ENCODE measurements at places on chromosomes 4 and X. TPM values are rescaled to one million over a fixed set of nuclear protein-coding genes. Genes with fewer than 3 reads are reported as not detected.

DNA sequence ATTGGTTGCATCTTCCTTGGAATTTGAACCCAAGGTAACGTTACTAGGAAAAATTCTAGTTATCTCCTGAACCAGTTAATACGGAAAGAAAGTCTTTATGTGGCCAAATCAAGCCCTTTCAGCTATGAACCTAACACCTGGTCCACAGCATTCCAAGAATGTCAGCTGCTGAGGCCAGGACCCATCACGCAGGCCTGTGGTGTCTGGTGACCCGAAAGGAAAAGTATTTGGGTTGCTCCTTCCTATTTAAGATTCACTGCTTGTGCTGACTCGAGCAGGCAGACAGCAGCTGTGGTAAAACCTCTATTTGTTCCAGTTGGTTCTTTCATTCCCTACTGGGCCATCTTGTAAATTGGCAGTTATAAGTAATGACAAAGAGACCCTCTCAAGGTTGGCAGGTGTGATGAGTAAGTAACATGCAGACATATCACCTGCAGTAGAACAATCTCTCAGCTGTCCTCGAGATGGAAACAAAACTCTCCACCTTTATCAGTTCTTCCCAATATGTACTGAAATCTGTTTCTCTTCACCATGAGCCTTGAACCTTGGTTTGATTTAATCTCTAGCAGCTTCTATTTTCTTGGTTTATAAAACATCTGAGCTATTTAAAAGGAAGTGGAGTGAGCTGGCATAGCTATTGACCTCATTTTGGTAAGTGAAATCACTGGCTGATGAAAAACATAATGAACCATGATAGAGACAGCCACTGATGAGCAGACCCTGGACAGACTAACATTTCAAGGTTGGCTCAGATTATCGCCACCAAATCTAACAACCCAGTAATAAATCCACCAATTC, 182.1 kb upstream of the SMIM31 start:
- DNase-seq = no peak
- H3K4me1 ChIP-seq = no peaks in the 10 kb centered on the region
- no peak overlapping the region for H3K4me3 ChIP-seq
- no peaks in the 10 kb centered on the region for H3K27me3 ChIP-seq

DNA sequence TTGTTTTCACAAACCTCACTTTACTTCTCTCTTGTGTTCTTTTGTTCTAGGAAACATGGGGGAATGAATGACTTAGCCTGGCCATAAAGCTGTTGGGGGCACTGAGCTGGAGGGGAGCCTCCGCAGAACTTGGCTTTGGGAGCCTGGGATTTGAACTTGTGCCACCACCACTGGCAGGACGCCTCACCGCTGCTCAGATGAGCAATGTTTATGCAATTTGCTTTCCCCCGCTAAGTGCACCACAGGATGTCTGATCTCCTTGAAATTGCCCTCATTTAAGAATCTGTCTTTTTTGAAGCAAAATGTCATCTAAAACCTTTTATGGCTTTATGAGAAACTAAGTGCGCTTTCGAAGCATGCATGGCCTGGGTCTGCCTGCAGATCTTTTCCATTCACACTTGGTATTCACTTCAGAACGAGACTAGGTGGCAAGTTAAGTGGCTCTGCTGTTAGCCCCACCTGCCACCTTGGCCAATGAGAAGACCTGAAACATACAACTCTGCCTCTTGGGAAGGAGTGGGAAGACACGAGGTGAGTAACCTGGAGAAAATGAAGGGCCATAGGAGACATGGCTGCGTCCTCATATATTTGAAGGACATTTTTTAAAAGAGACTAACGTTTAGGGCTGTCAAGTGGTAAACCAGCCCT, 119.3 kb downstream of the LDB2 start:
- H3K27me3 ChIP-seq = no peaks in the 10 kb centered on the region
- peaks cover 4% of the 10 kb centered on the region for H3K36me3 ChIP-seq
- peaks cover 22% of the 10 kb centered on the region for H3K4me1 ChIP-seq

DNA sequence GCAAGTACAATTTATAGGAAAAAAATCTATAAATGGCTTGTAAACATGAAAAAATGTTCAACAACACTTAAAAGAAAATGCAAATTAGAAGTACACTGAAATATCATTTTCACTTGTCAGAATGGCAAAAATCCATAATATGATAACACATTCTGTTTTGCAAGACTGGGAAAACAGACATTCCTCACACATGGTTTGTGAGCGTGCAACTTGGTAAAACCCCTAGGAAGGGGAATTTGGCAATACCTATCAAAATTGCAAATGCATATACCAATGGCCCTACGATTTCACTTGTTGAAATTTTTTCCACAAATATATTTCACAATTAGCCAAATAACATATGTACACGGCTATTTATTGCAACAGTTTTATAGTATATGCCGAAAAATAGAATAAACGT, 31.4 kb downstream of the TBC1D9 start:
- no peak for DNase-seq
- no peak overlapping the region for H3K27ac ChIP-seq
- no peaks in the 10 kb centered on the region for H3K27me3 ChIP-seq
- no peak overlapping the region for H3K4me3 ChIP-seq

DNA sequence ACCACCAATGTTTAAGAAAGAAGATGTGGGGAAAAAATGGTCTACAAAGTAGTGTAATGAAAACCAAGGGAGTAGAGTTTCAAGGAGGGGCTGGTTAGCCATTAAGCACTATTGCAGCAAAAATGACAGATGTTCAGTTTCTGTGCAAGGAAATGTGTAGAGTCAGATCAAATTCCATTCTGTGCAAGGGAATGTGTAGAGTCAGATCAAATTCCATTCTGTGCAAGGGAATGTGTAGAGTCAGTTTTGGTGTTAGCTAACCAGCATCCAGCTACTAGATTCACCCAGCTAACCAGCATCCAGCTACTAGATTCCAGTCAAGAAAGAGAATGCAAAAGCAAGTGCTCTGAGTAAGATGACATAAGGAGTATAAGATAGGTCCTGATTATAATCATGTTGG, 208.8 kb downstream of the COX18 start:
- no peak overlapping the region for H3K27ac ChIP-seq
- H3K27me3 ChIP-seq = no peaks in the 10 kb centered on the region
- no peak for DNase-seq
- H3K4me1 ChIP-seq = no peaks in the 10 kb centered on the region
- H3K36me3 ChIP-seq = no peaks in the 10 kb centered on the region

DNA sequence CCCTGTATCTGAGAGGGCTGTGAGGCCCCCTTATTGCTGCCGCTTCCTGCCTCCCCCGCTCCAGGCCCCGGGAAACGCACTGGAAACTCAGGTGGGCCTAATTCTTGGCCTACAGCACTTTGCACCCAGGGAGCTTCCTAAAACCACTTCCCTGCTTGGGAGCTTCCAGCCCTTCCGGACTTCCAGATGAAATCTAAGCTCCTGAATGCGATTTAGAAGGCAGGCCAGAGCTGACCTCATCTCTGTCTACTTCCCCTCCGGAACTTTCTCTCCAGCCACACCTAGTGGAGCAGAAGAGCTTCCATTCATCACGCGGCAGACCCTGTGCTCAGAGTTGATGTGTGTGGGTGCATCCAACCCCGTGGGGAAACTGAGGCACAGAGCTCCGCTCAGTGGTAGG, 84.2 kb downstream of the SORCS2 start:
- peaks cover 21% of the 10 kb centered on the region for H3K4me1 ChIP-seq
- H3K4me3 ChIP-seq = no peak overlapping the region
- H3K36me3 ChIP-seq = no peaks in the 10 kb centered on the region
- H3K27ac ChIP-seq = no peak overlapping the region
- H3K27me3 ChIP-seq = peaks cover 2% of the 10 kb centered on the region

- no peak overlapping the region for H3K27ac ChIP-seq
- H3K4me3 ChIP-seq = no peak overlapping the region
- peaks cover 3% of the 10 kb centered on the region for H3K36me3 ChIP-seq
- H3K27me3 ChIP-seq = no peaks in the 10 kb centered on the region
- DNase-seq = no peak
- no peaks in the 10 kb centered on the region for H3K4me1 ChIP-seq
Observed at GRCh38 chr4:110032603-110033002, 119.9 kb downstream of the EGF start.

- no peak for DNase-seq
- H3K27me3 ChIP-seq = no peaks in the 10 kb centered on the region
- H3K36me3 ChIP-seq = no peaks in the 10 kb centered on the region
- H3K4me3 ChIP-seq = no peak overlapping the region
- H3K27ac ChIP-seq = no peak overlapping the region
- H3K4me1 ChIP-seq = no peaks in the 10 kb centered on the region
Observed at GRCh38 chr4:106355193-106355592, 13.4 kb downstream of the GIMD1 start.

GRCh38 chr4:82473621-82474164, 43.3 kb downstream of the ENOPH1 start:
- H3K27me3 ChIP-seq = no peaks in the 10 kb centered on the region
- no peak for DNase-seq
- no peak overlapping the region for H3K27ac ChIP-seq
- H3K36me3 ChIP-seq = peaks cover 3% of the 10 kb centered on the region

DNA sequence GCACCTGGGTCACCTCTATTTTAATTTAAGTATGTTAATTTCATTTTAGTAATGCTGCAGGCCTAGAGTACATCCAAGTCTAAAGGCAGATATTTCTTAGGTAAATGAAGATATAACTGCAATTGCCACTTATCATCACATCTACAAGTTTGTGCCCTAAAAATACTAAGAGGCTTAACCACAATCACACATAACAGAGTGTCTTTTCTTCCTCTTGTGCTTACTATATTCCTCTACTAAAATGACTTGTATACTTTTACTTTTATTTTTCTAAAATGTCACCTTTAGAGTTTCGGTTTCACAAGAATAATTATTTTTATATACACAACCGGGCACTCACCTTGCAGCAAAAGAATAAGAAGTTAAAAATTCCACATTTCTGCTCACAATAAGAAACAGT, 77.9 kb downstream of the EFHC2 start:
- DNase-seq = no peak
- no peak overlapping the region for H3K4me3 ChIP-seq
- H3K36me3 ChIP-seq = peaks cover 2% of the 10 kb centered on the region

DNA sequence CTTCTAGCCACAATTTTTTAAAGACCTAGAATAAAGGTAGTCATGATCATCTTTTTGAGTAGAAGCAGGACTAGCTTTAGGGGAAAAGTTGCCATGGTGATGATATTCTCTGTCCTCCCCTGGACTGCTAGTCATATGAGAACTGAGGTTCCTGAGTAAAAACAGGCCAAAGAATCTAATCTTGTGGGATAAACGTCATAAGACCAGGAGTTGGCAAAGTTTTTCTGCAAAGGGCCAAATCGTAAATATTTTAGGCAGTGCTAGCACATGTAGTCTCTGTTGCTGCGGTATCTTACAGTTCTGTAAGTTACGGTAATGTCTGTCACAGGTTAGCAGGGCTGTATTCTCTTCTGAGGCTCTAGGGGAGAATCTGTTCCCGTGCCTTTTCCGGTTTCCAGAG, 3.4 kb downstream of the PRPS2 start:
- peaks cover 5% of the 10 kb centered on the region for H3K27me3 ChIP-seq
- H3K4me1 ChIP-seq = peaks cover 10% of the 10 kb centered on the region
- no peak overlapping the region for H3K27ac ChIP-seq
- no peak for DNase-seq
- peak overlapping the region; percentile 57 for H3K4me3 ChIP-seq

DNA sequence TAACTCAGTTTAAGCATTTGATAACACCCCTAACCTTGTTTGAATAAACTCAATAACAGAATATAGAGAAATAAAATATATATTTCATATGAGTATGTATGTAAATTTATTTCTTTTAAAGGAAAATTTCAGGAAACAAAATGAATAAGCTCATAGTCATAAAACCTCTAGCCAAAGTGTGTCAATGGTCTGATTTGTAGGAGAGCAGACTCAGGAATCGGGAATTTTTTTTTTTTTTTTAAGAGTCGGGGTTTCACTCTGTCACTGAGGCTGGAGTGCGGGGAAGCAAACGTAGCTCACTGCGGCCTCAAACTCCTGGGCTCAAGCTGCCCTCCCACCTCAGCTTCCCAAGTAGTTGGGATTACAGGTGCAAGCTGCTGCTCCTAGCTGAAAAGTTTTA, 2.4 kb downstream of the PKD2 start:
- no peak overlapping the region for H3K4me3 ChIP-seq
- no peaks in the 10 kb centered on the region for H3K36me3 ChIP-seq
- H3K27me3 ChIP-seq = peaks cover 6% of the 10 kb centered on the region
- H3K4me1 ChIP-seq = peaks cover 67% of the 10 kb centered on the region

DNA sequence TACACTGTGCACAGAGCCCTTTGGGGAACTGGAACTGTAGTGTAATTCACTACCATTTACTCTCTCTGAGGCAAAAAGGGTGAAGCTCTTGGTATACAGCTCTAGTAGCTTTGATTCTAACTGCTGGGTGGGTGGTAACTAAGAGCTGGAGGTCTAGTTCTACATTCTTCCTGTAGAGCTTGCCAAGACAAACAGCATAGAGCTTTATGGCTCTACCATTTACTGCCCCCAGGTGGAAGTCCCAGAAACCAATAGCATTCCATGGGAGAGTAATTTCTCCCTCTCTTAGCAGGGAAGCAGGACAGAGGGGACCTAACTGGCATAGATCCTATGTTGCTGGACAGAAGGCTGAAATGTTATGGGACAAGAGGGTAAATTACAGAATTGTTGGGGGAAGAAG, 26.7 kb downstream of the HDAC8 start:
- no peak overlapping the region for H3K4me3 ChIP-seq
- peaks cover 7% of the 10 kb centered on the region for H3K36me3 ChIP-seq
- H3K27me3 ChIP-seq = no peaks in the 10 kb centered on the region
- no peaks in the 10 kb centered on the region for H3K4me1 ChIP-seq
- H3K27ac ChIP-seq = no peak overlapping the region

GRCh38 chr4:157300701-157301100, 80.2 kb downstream of the GRIA2 start:
- H3K27ac ChIP-seq = no peak overlapping the region
- H3K36me3 ChIP-seq = no peaks in the 10 kb centered on the region
- DNase-seq = no peak
- H3K27me3 ChIP-seq = no peaks in the 10 kb centered on the region
- no peak overlapping the region for H3K4me3 ChIP-seq

DNA sequence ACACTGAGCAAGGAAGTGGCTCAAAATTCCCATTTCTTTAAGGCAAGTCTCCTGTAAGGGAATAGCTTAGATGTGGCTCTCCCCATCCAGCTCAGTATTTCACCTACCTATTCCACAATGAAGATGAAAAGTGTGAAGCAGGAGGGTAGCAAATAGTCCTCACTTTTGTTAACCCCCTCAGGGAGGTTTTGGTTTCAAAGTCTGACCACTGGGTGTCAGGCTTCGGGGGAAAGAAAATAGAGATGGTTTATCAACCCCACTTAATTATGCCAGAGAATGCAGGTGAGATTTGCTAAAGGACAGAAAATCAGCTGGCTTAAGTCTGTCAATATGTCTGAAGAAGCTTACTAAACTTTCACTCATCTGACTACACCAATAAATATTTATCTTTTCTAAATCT, 69.5 kb downstream of the DHX15 start:
- DNase-seq = no peak

The MAML3 gene
- 21.8 TPM for total RNA-seq

The STBD1 gene
- total RNA-seq = 0.47 TPM

The HERC3 gene
- total RNA-seq = 5.1 TPM
